ENCODE measurements at places on chromosomes 12 and 14.

GRCh38 chr12:111056618-111057521 is 136.5 kb upstream of the MYL2 start:
- DNase-seq, result peak; percentile 31

GRCh38 chr12:53761306-53761705 is 9.5 kb upstream of the CISTR start:
- no peak for DNase-seq

DNA sequence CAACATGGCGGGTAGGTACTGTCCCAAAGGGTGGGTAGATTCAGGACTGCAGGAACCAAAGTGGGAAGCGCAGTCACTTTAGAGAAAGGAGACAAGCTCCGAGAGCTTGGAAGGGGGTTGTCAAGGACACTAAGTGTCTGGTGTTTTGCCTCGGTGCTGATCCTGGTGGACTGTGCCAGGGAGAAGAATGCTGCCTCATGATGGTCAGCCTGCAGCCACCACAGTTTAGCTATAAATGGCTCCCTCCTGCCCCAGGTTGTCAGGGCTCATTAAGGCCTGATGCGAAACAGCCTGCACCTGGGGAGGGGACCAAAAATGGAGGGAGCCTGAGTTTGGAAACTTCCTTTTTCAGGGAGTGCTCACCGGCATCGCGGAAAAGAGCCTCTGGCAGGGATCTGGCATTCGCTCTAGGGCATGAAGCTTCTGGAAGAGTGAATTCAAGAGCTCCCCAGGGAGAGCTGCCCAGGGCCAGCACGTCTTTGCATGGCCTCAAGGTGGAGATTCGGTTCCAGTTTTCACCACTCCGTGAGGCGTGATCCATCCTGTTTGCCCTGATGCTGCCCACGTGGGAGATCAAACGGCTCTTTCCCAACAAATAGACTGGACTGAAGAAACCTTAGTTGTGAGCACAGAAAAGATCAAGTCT is 164.0 kb downstream of the FOXN3 start:
- no peak for DNase-seq

- no peak for DNase-seq
Measured at GRCh38 chr14:59098377-59098776, 90.1 kb upstream of the DAAM1 start.

- no peak for DNase-seq
Measured at GRCh38 chr12:50111395-50111692, 692 bp upstream of the COX14 start.

DNA sequence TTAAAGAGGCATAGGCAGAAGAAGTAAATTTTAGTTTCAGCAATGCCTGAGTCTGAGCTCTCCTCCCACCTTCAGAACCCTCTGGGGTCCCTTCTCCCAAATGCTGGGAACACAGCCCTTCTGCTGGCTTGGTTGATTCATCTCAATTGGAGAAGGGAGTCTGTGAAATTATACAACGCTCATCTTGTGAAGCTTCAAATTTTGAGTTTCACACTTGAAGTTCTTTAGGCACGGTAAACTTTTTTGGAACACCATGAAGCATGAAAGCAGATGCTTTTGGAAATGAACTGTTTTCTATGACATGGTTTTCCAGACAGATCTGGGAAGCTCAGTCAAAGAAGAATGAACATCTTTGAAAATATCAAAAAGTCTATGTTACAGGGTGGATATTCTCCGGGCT is 69.9 kb downstream of the TBK1 start:
- DNase-seq, result no peak

GRCh38 chr12:115023279-115024265 is 339.6 kb upstream of the TBX3 start:
- DNase-seq, result no peak

DNA sequence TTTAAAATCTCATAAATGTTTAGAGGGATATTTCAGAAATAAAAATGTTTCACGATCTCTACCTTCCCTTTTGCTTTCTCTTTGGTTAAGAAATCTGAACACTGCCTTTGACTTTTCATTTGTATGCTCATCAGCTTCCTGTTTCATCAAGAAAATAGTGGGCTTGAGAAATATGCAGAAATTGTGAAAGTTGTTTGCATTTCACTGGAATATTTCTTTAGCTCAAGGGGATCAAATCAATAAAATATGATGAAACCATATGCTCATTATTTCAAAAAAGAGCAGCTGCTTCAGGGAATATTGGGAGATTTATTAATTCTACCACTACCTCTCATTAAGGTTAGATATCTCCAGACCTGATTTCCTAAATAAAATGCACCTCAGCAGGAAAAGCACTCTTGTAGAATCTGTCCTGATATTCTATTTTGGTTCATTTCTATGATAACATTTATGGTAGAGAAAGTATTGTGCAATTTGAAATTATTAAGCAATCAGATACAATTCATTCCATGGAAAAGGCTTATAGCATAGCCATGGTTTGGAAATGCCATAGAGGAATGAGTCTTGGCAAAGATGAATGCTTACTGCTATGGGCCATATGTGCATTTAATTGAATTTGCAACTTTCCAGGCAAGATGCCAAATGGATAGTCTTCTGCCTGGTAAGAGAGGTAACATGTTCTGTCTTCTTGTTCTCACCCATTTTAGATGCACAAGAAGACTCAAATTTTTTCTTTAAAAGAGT is 212.6 kb upstream of the SLC16A7 start:
- DNase-seq, result no peak

DNA sequence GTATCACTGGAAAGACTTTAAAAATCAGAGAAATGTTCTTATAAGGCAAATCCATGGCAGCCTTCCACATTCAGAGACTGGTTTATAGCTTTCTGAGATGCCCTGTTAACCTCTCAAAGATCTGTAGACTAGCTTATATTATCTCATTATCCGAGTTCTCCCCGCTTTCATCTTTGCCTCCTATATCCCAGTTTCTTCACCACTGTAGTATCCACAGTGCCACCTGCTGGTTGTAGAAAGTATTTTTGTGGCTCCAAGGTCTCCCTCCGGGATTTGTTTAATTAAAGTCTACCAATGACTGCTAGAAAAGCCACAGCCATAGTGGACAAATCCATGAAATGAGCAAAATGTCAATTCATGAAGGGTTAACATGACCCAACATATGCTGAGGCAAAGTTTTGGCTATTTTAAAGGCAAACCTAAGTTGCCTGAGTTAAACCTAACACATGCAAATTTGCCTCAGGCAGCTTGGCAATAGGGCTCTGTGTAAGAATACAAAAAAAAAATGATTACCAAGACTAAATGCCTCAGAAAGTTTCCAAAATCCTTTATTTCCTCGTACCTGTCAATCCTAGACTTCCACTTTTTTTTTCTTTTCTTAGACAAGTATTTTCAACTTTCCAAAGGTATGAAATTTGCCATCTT is 218.8 kb upstream of the BMP4 start:
- no peak for DNase-seq

DNA sequence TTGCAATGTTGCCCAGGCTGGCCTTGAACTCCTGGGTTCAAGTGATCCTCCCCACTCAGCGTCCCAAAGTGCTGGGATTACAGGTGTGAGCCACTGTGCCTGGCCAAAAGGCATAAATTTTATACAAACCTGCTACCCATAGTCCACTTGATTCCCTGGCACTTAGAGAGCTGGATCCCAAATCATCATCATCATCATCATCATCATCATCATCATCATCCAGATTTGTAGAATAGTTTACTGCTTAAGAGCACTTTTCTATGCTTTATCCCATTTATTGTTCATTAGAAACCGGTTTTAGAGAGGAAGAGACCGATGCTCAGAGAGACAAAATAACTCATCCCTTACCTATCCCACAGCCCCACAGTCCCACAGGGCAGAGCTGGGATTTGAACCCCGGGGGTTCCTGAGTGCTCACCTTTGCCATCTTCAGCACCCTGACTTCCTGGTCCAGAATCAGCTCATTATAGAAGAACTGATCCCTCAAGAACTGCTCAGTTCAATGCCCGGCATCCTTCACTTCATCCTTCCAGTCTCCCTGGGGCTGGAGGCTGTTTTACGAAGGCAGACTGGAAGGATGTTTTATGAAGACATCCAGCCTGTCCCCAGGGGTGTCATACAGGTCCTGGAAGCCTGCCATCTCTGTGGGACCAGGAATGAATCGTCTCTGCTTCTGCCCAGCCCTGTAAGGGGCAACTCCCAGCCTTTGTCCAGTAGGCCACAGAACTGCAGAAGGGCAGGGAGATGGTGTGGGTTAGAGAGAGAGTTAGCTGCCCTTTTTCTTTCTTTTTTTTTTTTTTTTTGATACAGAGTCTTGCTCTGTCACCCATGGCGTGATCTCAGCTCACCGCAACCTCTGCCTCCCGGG is 20.2 kb upstream of the OASL start:
- no peak for DNase-seq

- no peak for DNase-seq
Measured at GRCh38 chr12:44287545-44287944, 451.7 kb downstream of the TMEM117 start.

DNA sequence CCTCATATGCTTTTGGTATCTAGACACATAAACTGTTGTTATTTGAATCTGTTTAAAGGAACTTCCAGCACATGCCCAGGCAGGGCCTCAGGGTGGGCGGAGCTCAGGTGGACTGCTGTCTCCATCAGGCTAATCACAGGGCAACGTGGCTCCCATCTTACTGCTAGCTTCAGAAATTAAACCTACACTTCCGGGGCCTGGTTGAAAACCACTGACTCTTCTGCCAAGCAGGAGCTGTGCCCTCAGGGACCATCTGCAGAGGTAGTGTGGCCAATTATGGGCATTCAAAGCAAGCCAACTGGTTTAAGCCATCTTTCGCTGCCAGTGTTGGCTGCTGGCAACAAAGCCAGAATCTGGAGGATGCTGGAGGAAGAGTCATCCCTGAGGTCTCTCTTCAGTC is 97.5 kb downstream of the TMX1 start:
- no peak for DNase-seq

DNA sequence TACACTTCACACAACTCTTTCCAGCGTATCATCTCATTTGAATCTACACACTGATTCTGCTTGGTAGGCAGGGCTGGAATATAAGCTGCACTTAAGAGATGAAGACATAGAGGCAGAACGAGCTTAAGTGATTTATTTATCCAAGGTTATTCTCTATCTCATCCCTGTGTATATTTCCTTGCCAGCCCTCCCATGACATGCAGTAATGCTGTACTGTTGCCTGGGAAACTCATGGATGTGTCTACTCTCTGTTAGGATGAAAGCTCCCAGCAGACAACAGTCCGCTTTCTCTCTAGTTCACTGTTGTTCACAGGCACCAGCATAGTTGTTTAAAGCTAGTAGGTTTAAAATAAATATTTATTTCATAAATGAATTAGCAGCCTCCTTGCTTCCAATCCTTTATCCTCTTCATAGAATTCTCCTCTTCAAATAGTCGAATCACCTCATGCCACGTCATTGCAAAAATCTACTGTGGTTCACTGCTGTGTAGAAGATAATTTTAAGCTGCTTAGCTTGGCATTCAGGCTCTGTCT is 25.4 kb downstream of the FGF6 start:
- DNase-seq, result no peak

DNA sequence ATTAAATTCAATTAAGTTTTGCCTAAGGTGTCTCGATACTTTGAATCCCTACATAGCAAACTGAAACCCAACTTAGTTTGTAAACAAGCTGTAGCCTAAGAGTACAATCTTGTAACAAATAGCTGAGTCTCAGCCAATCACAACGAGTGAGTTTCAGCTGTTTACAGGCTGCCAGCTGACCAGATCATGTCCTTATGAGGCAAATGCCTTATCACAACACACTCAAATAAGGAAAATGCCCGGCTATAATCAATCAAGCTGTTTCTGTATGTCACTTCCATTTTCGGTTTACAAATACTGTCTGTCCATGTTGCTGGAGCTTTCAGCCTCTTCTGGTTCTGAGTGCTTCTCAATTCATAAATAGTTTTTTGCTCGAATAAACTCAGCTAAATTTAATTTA is 943.8 kb downstream of the SLC16A7 start:
- no peak for DNase-seq

- no peak for DNase-seq
Measured at GRCh38 chr14:104715871-104716270, 8.2 kb upstream of the ADSS1 start.
